ENCODE measurements at places on chromosomes 5 and 9.
A peak's percentile ranks its signal among the peaks of the same experiment; 100 is the strongest.

DNA sequence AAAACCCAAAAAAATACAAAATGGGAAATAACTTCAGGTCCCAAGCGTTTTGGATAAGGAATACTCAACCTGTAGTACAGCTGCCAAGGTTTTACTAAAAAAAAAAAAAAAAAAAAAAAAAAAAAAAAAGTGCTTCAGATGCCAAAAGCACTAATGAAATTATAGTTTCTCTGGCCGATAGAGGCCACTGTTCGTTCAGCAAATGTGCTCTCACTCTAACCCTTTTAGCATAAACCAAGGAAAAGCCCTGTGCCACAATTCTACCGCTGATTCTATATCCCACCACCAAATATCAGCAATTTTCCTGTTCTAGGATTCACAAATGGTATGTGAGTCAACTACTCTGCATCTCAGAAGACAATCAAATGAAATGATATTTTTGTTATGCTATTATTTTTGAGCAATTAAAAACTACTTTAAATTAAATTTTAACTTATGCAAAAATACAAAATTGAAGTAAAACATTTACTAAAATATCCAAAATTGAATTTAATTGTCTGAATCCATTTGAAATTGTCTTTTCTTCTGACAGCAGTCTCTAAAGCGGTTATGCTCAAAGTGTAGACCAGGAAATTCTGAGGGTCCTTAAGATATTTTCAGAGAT is 79.8 kb downstream of the RICTOR start:
- DNase-seq: no peak

GRCh38 chr5:122494109-122494508 is 182.1 kb downstream of the SNCAIP start:
- no peak for DNase-seq

GRCh38 chr9:90029996-90030395 is 425.2 kb downstream of the GADD45G start:
- no peak for DNase-seq

GRCh38 chr9:112115970-112116753 is 58.9 kb downstream of the SUSD1 start:
- no peak for DNase-seq

DNA sequence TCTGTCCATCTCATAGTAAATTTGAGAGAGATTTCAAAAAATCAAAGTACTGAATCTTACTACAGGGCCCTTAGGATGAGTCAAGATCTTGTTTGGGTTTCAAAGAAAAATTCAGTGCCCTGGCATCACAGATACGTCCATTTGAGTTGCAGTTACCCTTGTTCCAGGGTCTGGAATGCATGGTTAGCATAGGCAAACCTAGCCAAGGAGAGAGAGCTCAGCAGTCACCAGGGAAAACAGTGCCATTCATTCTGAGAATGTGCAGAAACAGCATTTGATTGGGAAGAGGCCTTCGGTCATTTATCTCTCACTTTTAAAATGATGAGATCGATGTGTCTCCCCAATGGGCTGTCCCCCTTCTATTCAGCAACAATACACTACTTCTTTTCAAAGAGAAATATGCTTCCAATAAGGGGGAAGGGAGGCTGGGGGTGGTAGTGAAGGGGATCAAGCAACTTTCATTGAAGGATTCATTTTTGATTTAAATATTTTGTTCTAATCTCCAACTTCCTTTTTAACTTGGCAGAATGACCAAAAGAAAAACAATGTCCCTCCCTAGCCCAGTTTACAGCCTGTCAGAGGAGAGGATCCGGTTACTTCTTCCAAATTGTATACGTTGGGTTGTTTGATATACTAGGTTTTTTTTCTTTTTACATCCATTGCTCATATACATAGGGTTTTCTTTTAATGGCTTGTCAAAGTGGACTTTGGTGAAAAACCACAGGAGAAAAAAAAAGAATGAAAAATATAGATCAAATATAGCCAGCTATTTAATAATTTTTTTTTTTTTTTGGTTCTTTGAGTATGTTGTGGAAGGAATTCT is 491.1 kb downstream of the CCDC171 start:
- no peak for DNase-seq

DNA sequence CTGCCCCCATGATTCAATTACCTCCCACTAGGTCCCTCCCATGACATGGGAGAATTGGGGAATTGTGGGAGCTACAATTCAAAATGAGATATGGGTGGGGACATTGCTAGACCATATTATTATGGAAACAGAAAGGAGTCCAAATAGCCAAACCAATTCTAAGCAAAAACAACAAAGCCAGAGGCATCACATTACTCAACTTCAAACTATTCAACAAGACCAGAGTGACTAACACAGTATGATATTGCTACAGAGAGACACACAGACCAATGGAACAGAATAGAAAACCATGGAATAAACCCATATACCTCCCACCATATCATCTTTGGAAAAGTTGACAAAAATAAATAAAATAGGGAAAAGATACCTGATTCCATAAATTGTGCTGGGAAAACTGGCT is 710.5 kb upstream of the CDH9 start:
- DNase-seq: no peak

- no peak for DNase-seq
Measured at GRCh38 chr9:96486386-96487028, 36.5 kb downstream of the HABP4 start.

DNA sequence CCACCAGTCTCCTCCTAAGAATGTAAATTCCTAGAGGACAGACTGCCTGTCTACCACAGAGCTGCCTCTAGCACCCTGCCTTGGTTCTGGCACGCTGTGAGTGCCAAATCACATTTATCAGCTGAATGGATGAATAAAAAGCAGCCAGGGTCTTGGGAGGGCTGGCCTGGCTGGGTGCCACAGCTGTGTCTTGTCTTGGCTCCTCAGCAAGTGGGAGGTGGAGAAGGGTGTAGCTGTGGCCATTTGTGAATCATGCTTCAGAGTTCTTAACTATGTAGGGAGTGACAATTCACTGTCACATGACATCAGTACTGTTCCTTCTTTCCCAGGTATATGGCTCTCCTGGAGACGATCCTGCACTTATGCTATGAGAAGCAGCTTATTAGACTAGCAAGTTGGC is 70.6 kb downstream of the DCP2 start:
- DNase-seq: no peak

DNA sequence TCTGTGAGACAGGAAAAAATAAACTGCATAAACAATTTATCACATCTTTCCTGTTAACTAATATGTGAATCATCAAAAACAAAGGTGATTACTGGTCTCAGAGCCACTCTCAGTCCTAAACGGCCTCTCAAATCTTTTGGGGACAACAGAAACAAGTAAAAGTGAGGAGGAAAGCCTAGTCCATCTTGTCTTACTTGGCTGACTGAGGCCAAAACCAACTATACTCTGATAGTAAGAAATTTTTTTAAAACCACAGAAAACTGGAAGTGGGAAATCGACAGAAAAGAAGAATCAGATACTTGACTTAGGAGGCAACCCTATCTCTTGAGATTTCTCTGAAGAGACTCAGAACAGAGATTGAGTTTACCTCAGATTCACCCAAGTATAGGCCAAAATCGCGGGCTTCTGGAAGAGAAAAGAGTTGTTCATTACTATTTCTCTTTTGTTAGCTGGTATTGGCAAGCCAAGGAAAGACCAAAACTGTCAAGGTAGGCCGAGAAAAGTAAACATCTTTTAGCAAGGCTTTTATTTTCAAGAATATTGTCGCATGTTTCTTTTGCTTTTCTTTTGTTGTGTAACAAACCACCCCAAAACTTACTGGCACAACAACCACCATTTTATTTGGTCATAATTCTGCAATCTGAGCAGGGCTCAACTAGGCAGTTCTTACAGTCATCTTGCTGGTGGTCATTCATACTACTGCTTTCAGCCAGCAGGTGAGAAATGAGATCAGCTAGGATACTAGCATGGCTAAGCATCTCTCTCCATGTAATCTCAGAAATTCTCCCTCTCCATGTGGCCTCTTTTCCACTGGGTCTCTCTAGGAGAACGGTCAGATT is 46.1 kb downstream of the RFX3 start:
- DNase-seq: no peak

DNA sequence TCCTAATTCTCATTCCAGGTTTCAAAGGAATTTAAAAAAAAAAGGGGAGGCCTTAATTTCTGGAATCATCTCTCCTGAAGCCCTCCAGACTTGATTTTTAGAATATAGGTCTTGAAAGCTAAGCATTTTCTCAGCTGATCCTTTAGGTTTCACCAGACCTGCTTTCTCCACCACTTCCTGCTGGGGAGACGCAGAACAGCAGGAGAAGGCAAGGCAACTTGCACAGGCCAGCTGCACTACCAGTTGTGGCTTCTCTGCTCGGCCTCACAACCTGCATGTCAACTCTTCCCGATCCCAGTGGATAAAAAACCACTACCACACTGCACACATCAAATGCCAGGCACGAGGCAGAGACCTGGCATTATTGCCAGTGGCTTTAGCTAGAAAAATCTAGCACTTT is 119.8 kb downstream of the SIL1 start:
- DNase-seq: no peak

GRCh38 chr9:79535534-79535933 is 36.2 kb upstream of the TLE4 start:
- no peak for DNase-seq

GRCh38 chr5:139646111-139646510 is 2.0 kb upstream of the CXXC5 start:
- DNase-seq: no peak

GRCh38 chr9:123482295-123482968 is 126.4 kb downstream of the CRB2 start:
- no peak for DNase-seq

DNA sequence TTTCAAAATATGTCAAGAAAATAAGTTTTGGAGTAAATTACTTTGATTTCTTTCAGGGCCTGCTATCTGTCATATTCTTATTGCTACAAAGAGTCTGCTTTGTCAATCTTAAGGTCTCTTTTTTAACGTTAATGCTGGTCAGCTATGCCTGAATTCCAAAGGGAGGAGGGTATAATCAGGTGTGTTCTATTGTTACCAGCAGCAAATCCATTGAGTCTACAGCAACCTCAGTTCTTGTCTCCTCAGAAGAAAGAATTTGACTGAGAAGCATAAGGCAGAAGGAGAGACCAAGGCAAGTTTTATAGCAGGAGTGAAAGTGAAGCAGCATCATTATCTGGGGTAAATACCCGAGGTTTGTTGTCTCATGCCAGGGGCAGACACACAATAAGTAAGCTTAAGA is 23.7 kb upstream of the MINAR2 start:
- DNase-seq: no peak

- DNase-seq: no peak
Measured at GRCh38 chr9:17651725-17652124, 72.9 kb downstream of the SH3GL2 start.

GRCh38 chr5:173010547-173011464 is 27.2 kb downstream of the ATP6V0E1 start:
- DNase-seq: no peak

DNA sequence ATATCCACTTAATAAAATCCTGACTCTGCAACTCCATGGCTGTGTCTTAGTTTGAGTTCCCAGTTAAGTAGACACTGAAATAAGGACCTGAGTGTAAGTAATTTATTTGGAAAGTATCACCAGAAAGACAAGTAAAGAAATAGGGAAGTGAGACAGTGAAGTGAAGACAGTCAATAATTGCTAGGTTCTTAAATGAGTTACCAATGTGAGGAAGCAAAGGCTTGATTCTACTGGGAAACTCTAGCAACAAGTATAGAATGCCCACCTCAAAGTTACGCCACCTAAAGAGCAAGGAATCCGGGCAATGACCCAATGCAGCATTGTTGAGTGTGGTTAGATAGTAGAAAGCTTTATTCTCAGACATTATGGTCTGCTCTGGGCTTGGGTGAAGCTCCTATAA is 383.9 kb downstream of the TLR4 start:
- DNase-seq: no peak

- no peak for DNase-seq
Measured at GRCh38 chr5:132498686-132499271, 8.2 kb upstream of the IRF1 start.

- no peak for DNase-seq
Measured at GRCh38 chr5:24005384-24005783, 498.0 kb downstream of the PRDM9 start.

GRCh38 chr5:150595466-150596031 is 44.9 kb upstream of the SYNPO start:
- no peak for DNase-seq

GRCh38 chr5:124560370-124560769 is 186.1 kb downstream of the ZNF608 start:
- no peak for DNase-seq

DNA sequence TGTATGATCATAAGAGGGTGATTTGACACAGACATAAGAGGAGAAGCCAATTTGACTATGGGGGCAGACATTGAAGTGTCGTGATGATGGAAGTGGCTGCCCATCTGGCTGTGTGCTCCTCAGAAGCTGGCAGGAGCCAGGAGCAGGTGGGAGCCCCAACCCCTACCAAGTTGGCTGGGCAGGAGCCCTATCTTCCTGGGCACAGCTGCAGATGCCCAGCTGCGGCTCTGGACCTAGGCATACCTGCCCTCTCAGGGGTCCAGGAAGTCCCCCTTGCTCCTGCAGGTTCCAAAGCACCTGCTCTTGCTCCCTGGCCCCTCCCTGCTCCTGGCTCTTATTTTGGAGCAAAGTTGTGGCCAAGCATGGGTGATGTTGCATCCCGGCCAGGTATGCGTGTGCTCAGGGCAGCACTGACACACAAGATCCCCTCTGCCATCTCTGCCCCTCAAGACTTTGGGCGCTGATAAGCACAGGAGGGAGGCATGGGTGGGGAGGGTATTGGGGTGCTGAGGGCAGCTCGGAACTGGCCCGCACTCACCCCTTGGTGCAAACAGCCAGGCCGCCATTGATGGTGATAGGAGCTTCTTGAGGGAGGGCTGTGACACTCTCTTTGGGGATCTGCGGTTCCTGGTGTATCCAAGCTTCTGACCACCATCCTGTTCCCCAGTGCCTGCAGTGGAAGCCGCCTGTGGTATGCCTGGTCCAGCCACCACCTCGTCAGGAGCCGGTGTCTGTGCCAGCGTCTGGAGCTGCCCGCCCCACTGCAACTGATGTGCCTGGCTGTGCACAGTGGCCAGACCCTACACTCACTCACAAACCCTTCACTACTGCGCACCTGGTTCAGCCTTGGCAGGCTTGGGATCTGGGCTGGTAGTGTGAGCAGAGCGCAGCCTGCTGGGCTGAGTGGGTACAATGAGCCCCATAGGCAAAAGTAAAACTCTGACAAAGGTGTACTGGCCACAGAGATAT is 230.9 kb downstream of the CDH9 start:
- DNase-seq: no peak

GRCh38 chr5:95384485-95385213 is 6.5 kb upstream of the FAM81B start:
- DNase-seq: no peak

- peak; percentile 42 for DNase-seq
Measured at GRCh38 chr5:152560512-152561137, 155.5 kb upstream of the NMUR2 start.
